Upper lobe of left lung (tissue), 6 donors: ENCODE measurements at places on chromosomes 5 and 9.

DNA sequence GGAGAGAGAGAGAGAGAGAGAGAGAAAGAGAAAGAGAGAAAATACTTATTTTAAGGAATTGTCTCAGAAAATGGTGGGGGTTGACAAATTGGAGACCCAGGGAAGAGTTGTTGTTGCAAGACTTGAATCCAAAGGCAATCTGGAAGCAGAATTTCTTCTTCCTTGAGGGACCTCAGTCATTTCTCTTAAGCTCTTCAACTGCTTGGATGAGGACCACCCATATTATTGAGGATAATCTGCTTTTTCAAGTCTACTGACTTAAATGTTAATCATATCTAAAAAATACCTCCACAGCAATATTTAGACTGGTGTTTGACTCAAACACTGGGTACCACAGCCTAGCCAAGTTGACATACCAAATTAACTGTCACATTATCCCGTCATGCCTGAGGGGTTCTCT, 2.9 kb downstream of the CDKN2B-AS1 start:
- H3K4me3 ChIP-seq = no peak overlapping the region
- H3K4me1 ChIP-seq = peaks cover 21% of the 10 kb centered on the region
- no peaks in the 10 kb centered on the region for H3K27me3 ChIP-seq
- H3K36me3 ChIP-seq = no peaks in the 10 kb centered on the region

DNA sequence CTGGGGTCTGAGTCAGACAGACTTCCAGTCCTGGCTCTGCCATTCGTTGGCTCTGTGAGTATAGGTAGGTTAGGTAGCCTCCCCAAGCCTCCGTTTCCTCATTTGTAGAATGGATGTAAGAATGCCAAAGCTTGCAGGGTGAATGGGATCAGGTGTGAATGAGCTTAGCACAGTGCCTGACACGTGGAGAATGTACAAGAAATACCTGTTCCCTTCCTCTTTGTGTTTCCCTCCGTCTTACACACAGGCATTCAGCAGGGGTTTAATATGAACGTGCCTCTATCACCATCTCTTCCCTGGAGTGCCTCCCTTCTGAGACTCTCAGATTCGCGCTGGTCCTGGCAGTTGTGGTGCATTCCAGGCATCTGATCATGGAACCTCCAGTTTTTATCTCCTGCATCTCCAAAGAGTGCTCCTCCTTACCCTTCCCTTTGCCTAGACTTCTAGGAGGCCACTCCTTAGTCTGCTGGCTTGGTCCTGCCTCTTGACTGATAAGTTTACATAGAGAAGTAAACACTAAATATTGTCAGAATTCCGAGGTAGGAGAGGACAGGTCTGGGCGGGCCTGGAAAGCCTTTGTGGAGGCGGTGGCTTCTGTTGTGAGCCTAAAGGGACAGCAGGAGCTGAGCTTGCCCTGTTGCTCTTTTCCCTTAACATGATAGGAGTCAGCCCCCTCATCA, 199.4 kb downstream of the AOPEP start:
- no peak for DNase-seq
- peaks cover 30% of the 10 kb centered on the region for H3K4me1 ChIP-seq
- no peaks in the 10 kb centered on the region for H3K27me3 ChIP-seq
- no peaks in the 10 kb centered on the region for H3K36me3 ChIP-seq
- peak overlapping the region; percentile 61 for H3K27ac ChIP-seq

DNA sequence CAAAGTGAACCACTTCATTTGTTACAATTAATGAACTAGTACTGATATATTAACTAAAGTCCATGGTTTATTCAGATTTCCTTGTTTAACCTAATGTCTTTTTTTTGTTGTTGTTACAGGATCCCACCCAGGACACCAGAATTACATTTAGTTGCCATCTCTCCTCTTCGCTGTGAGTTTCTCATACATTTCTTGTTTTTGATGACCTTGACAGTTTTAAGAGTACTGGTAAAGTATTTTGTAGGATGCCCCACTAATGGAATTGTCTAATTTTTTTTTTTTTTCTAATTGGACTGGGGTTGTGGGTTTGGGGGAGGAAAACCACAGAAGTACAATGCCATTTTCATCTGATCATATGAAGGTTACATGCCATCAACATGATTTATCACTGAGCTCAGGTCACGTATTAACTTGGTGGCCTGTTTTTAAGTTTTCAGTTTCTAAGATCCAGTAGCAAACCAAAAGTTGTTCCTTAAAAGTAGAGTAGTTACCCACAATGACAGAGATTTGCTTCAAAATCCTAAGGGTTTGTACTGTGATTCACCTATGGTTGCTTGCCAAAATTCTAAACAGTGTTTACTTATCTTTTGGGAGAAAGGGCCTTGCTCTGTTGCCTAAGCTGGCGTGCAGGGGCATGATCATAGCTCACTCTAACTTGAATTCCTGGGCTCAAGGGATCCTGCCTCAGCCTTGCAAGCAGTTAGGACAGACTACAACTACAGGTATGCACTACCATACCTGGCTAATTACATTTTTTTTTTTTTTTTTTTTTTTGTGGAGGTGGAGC, 4.5 kb upstream of the OTULIN start:
- H3K27me3 ChIP-seq = no peaks in the 10 kb centered on the region
- no peak for DNase-seq
- H3K4me3 ChIP-seq = no peak overlapping the region
- no peaks in the 10 kb centered on the region for H3K36me3 ChIP-seq
- peaks cover 5% of the 10 kb centered on the region for H3K4me1 ChIP-seq

DNA sequence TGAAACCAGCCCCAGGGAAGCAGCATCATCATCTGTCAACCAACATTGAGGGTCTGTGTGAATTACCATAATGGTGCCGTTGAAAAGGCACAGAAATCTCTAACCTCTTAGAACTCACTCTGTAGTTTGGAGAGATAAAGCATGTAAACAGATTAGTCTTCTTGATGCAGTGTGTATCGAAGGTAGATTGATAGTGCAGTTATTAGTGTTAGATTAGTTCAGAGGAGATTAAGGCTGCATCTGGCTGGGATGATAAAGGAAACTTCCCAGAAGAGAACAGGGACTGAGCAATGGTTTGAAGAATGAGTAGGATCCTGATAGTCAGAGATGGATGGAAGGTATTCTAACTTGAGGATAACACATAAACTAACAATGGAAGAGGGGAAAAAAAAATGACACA, 651.5 kb downstream of the TLE1 start:
- H3K27ac ChIP-seq = no peak overlapping the region
- H3K4me1 ChIP-seq = no peaks in the 10 kb centered on the region
- no peaks in the 10 kb centered on the region for H3K36me3 ChIP-seq
- no peak for DNase-seq
- no peaks in the 10 kb centered on the region for H3K27me3 ChIP-seq

DNA sequence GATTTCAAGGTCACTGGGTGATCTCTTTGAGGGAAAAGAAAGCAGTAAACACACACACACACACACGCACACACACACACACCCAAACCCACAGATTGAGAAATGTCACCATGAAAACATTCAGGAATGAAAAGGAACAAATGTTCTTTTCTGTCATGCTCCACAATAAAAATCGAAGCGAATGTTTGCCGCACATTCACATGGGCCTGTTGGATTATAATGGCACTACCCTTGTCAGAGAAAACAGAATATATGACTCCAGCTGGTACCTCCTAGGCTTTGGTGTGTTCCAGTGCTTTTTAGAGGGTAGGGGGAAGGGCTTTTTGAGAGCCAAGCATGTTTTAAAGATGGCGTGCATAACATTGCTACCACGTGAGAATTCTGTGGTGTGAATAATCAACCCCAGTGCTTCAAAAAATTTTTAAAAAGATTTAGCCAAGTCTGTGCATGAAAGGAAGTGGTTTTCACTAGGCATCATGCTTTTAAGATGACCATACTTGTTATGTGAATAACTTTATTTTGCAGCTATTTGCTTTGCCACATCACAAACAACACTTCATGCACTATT, 120.8 kb upstream of the ZNF608 start:
- no peak for DNase-seq
- no peaks in the 10 kb centered on the region for H3K27me3 ChIP-seq
- H3K4me3 ChIP-seq = no peak overlapping the region
